ENCODE measurements at places on chromosomes 4 and X.

DNA sequence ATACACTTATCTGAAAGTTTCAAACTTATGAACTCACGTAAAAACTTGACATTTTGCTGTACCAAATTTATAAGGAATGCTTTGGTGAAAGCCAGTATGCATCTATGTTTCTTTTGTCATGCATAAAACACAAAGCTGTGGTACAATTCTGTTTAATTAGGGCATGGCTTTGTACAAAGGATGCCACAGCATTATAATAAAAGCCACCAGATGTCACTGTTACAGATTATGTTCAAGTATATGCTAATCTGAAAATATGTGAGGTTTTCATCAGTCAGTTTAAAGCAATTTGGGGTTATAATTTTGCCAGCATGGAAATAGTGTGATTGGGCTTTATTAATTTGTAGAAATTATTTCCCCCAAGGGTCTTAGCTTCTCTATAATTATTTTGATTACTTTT lies 69.0 kb downstream of the ATOH1 start:
- DNase-seq, result peak; percentile 24

GRCh38 chr4:17712166-17712565 lies 69.3 kb downstream of the FAM184B start:
- no peak for DNase-seq

DNA sequence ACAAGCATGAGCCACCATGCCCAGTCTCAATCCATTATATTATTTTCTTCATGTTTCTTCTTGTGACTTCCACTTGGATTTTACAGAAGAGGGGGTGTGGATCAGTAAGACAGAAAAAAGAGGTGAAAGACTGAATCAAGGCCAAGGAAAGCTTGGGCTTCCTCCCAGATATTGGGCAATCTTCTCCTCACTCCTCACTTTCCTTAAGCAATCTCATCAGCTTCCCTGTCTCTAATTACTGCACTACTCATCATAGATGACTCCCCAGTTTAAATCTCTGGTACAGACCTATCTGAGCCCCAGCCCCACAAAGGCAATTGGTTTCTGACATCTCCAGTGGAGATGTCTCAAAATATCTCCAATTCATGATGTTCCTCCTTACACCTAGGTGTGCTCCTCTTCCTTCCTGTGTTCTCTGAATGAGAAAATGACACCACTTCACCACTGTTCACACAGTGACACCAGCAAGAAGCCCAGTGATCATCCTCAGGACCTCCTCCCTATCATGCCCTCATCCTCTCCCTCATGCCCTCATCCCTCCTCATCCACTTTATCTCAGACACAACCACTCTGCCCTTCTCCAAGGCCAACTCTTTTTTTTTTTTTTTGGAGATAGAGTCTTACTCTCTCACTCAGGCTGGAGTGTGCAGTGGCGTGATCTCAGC lies 44.8 kb upstream of the HERC6 start:
- no peak for DNase-seq

DNA sequence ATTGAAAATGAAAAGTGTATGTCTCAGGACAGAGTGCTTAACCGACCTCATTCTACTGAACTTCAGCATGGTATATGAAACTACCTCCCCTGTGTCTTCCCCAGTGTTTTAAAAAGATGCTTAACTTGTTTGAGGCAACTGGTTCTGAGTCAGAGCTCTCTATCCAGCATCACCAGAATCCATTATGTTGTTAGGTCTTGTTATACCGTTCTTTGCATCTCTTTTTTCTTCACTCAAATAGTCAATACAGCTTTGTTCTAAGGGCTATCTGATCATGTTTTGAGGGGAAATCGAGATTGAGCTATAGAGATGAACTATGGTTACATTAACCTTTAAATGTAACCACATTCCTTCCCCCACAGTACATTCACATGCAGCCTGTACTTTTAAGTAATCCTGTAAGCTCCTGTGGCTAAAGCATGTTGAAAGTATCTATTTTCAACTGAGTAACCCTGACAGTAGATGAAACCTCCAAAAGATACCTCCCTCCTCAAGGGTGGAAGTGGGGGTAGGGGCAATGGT lies 514.4 kb downstream of the RPA4 start:
- DNase-seq, result no peak

DNA sequence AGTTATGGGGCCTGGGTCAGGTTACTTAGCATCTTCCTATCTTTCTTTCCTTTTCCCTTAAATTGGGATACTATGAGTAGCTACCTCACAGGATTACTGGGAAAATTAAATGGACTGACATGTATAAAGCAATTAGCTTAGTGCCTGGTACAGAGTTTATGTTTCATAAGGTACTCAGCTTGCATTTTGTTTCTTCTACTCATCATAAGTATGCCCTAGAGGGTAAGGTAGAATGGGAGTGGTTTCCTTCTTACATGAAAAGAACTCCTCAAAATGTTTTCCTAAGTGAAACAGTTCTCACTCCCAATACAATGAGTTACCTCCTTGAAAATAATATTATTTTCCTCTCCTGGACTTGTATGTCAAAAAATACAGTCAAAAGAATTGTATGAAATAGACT lies 75.7 kb downstream of the NPFFR2 start:
- no peak for DNase-seq

- DNase-seq, result no peak
Measured at GRCh38 chr4:164287173-164287572, 466.8 kb upstream of the SMIM31 start.

All from pons (tissue), 1 donor.